ENCODE measurements at places on chromosomes 13 and 19.

DNA sequence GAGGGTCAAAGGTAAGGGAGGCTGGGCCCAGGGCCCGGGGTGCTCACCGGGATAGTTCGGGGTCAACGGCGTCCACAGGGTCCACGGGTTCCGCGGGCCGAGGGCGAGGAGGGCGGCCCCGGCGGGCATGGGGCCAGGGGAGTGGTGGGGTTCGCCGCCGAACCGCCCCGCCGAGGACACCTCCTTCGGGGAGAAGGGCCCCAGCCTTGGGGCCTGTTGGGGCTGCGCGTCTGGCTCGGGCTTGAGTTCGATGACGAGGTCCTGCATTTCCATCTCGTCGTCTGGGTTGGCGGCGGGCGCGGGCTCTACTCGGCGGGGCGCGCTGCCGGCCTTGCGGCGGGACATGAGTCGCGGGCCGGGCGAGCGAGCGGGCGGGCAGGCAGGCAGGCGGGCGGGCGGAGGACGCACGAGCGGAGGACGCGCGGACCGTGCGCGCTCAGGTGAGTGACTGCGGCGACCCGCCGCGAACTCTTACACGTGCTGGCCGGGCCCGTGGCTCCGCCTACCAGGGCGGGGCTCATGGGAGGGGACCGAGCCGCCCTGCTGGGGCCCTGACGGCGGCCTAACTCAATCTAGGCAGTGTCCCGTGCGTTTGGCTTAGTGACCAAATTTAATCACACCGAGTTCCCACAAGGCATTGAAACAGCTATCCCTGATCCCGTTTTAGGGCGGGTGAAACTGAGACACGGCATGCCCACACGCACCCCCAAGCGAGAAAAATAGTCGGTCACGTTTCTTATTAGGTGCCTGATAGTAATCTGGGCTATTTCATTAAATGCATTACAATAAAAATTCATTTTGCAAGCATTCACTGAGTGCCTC is at the start of gene ZNF296:
Gene ZNF296, minus strand, starts transcription at position 450 of the 822 bp plus-strand sequence. Its CDS starts 105 bp downstream, at position 345.
- peak; percentile 63 for DNase-seq

- DNase-seq: no peak
Observed at GRCh38 chr19:54099190-54099902, 1.3 kb downstream of the OSCAR start.

DNA sequence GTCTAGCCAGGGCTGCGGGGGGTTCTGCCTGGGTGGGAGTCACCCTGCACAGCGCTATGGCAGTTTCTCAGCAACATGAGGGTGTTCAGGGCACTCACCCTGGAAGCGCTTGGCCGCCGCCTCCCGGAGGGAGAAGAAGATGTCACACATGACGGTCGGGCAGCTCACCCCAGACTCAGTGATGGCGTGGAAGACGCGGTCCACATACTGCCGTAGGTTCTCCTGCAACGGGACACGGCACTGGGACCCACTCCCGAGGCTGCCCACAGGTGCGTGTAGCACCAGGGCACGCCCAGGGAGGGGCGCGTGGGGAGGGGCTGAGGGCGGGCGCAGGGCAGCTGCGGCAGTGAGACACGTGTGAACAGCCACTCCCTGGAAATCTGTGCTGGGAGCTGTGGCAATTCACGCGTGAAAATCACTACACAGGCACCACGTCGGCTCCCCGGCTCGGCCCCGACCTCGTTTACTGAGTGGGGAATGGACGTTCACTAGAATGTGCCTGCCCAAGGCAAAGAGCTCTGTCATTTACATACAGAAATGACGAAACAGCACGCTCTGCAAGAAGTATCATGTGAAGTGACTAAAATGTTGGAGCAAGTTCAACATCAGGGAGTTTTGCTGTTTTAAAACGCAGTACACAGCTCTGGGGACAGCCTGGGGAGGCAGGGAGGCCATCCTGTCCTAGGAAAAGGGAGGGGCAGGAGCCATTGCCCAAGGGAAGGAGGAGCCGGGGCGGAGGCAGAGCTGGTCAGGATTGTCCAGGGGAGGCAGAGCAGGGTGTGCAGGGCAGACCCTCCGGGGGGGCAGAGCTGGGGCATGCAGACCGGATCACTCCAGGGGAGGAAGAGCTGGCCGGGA is 41.5 kb upstream of the C13orf46 start:
- peak; percentile 86 for DNase-seq

GRCh38 chr19:36436531-36436930 is 18.1 kb upstream of the ZFP82 start:
- DNase-seq: peak; percentile 28

- DNase-seq: no peak
Observed at GRCh38 chr19:14868497-14868896, 17.4 kb downstream of the OR7A17 start.

GRCh38 chr13:99548448-99548847 is 47.2 kb downstream of the TM9SF2 start:
- no peak for DNase-seq

DNA sequence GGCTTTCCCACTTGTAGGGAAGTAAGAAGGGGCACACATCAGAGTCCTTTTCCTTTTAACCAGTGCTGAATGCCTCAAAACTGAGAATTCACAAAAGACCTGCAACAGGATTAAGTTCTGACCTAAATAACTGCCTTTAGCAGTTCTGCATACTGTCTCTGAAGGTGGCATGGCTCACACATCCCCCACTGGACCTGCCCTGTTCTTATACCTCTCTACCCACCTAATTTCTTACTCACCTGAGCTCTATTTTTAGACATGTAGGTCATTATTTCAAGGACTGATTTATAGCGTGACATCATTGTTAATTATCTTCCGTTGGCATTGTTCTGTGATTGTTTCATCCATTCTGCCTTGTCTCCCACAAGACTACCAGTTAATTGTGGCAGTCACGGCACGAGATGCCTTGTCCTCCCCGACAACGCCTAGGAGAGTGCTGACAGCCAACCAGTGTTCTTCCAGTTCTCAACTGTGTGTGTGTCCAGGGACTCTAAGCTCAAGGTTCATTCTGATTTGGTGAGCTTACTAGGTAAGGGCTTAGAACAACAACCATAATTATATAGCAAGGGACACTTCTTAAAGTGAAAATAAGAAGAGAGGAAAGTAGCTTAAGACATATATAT is 27.1 kb upstream of the UBL3 start:
- DNase-seq: no peak

- DNase-seq: no peak
Observed at GRCh38 chr19:5250127-5250659, 90.4 kb downstream of the PTPRS start.

GRCh38 chr13:97726664-97727280 is 226.7 kb upstream of the IPO5 start:
- DNase-seq: no peak

GRCh38 chr13:59532405-59532804 is 631.3 kb downstream of the DIAPH3 start:
- DNase-seq: no peak

DNA sequence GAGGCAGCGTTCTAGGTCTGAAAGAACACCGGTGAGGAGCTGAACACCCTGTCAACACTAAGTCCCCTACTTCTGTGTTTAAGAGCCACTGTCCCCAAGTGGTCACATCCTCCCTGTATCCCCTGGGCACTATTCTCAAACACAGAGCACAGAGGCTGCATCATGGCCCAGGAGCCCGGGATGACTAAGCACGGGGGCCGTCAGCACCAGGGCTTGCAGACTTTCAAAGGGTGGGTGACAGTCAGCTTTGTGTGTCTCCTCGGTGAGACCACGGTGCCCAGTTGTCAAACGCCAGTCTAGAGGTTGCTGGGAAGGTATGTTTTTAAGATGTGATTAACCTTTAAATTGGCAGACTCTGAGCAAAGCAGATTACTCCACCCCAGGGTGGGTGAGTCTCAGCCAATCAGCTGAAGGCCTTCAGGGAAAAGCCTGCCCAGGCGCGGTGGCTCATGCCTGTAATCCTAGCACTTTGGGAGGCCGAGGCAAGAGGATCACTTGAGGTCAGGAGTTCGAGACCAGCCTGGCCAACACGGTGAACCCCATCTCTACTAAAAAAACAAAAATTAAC is 8.0 kb downstream of the MAP2K2 start:
- no peak for DNase-seq

- peak; percentile 48 for DNase-seq
Observed at GRCh38 chr19:13033244-13033643, 38.0 kb downstream of the NFIX start.

DNA sequence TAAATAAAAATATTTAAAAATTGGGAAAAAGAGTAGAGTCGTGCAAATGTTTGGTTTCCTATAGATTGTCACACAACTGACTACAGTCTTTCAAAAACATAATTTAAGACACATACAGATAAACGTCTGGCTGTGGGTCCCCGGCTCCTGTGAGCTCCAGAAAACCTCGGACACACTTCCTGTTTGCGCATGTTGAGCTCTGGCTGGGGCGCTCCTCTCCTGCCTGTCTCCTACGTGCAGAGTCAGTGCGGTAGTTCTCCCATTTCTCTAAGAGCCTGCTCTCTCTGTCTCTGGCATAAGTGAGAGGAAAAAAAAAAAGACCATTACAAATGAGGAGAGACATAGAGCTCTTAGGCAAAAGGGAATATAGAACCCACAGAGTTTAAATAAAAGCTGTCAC is 128.2 kb upstream of the OBI1 start:
- DNase-seq: no peak

DNA sequence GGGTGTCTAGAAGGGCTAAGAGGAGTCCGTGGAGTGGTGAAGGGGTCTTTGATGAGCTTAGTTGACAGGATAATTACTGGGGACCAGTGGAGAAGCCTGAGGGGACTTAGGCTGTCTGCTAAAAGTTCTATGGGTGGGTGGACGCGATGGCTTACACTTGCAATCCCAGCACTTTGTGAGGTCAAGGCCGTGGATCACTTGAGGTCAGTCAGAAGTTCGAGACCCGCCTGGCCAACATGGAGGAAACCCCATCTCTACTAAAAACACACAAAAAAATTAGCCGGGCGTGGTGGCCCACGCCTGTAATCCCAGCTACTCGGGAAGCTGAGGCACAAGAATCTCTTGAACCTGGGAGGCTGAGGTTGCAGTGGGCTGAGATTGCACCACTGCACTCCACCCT is 2.8 kb upstream of the GSK3A start:
- DNase-seq: no peak

DNA sequence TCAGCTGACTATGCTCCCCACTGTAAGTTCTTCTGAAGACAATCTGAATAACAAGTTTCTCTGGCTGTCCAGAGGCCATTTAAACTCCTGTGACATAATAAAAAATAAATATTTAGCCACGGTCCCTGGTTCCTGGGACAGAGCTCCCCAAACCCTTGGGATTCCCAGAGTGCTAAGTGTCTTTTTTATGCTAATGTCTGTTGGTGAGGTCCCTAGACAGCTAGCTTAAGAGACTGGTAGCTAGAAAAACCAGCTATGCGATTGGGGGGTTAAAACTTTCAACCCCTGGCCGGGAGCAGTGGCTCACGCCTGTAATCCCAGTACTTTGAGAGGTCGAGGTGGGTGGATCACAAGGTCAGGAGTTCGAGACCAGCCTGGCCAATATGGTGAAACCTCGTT is 5.9 kb downstream of the EPSTI1 start:
- no peak for DNase-seq

DNA sequence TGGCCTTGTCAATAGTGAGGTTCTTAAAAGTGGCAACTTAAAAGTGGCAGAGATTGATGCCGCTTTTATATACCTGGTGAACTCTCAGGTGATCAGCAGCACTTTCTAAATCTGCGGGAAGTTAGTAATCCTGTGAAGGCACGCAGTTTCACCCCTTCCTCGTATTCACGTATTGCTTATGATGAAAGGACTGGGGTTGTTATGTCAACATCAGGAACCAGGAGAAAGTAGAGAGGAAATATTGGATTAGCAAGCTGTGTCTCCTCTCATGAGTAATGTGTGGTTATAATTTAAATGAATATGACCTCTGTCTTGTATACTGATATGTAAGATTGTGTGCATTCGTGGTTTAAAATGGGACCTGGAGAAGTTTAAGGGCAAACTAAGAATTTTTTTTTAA is 544.6 kb downstream of the SLITRK6 start:
- no peak for DNase-seq

DNA sequence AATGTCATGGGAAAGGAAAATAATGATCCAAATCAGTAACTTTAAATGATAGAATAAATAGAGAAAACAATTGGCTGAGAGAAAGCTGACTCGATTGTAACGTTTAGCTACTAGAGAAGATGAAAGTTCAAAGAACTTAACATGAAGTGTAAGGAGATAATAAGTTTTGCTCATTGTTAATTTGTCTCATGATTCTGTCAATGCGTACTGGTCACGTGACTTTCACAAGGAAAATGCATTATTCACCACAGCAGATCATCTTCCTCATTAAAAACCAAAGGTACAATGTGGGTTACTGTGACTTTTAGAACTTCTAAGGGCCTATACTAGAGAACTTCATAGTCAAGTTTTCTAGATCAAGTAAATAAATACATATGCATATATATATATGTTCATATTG is 1207.2 kb downstream of the EFNB2 start:
- DNase-seq: no peak

GRCh38 chr13:73985783-73986182 is 148.4 kb downstream of the KLF12 start:
- no peak for DNase-seq

GRCh38 chr19:23460656-23461055 is 65.4 kb upstream of the ZNF91 start:
- DNase-seq: no peak

DNA sequence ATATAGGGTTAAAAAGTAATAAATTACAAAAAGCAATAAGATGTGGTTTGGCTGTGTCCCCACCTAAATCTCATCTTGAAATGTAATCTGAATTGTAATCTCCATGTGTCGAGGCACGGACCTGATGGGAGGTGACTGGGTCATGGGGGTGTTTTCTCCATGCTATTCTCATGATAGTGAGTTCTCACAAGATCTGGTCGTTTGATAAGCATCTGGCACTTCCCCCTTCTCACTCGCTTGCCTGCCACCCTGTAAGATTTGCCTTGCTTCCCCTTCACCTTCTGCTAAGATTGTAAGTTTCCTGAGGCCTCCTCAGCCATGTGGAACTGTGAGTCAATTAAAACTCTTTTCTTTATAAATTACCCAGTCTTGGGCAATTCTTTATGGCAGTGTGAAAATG is 577.4 kb downstream of the TBC1D4 start:
- DNase-seq: no peak

DNA sequence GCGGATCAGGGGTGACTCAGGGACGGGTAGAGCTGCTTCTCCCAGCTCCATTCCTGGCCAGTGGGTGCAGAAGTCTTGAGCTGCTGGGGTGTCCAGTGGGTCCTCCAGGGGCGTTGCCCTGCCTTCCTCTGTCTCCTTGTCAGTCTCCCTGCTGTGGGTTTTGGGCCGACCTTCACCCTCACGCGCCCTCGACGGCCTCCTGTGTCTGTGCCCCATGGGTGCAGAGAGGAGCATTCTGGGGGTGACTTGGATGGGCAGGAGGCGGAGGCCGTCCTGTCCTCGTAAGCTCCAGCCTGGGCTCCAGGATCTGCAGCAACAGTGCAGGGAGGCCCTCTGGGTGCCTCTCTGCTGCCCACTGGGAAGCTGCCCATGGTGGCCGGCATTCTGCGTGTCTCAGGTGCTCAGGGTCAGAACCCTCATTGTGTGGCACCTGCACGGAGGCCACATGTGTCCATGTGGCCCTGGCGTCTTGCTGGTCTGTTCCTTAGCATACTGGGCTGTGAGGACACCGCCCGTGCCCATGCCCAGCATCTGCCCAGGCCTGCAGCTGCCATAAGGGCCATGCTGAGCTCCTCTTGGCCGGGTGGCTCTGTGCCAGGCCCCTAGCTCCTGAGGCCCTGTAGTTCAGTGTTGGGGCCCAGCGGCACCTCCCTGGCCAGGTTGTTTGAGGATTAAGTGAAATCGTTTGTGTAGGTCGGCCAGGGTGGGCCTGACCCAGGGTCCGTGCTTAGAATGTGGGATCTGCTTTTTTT is 17.3 kb downstream of the DOT1L start:
- no peak for DNase-seq

All from GM23248 (cell line).